Left lung (tissue), 14 donors: ENCODE measurements at places on chromosomes 2 and 18. TPM values are rescaled to one million over a fixed set of nuclear protein-coding genes. Genes with fewer than 3 reads are reported as not detected.

Gene SAG
- polyA plus RNA-seq, result 0.21 TPM

Gene IL1RN
- 0.52 TPM for polyA plus RNA-seq

Gene MYOM1
- 4.2 TPM for polyA plus RNA-seq

Gene TSPYL6
- polyA plus RNA-seq, result 0.08 TPM

Gene CD302
- 54.9 TPM for polyA plus RNA-seq

Gene CHST9
- 2.4 TPM for polyA plus RNA-seq

Gene LRATD1
- 15.2 TPM for polyA plus RNA-seq

Gene CRYBA2
- not detected for polyA plus RNA-seq

Gene PROKR1
- 0.07 TPM for polyA plus RNA-seq

Gene MAP3K19
- 3.9 TPM for polyA plus RNA-seq

Gene KIF5C
- 16.3 TPM for polyA plus RNA-seq

Gene DLX1
- polyA plus RNA-seq, result not detected

Gene FMNL2
- polyA plus RNA-seq, result 82.2 TPM

Gene UGT1A10
- polyA plus RNA-seq, result not detected

Gene REG3G
- not detected for polyA plus RNA-seq

DNA sequence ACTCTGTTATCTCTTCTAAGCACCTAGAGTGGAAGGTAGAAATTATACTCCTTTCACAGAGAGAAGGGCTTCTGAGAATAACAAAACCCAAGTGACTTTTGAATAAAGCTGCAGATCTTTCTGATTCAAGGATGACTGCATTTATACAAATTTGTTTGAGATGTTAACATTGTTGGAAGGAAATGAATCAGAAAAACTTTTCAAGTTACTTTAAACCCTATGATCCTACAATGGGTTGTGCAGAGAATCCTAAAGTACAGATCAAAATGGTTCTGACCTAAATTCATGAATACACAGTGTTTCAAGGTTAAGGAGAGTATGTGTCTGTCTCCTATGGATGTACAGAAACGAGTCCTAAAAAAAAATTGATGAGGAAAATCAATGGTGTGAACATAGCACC is 1.8 kb downstream of the RFTN2 start:
- peak; percentile 3 for DNase-seq

DNA sequence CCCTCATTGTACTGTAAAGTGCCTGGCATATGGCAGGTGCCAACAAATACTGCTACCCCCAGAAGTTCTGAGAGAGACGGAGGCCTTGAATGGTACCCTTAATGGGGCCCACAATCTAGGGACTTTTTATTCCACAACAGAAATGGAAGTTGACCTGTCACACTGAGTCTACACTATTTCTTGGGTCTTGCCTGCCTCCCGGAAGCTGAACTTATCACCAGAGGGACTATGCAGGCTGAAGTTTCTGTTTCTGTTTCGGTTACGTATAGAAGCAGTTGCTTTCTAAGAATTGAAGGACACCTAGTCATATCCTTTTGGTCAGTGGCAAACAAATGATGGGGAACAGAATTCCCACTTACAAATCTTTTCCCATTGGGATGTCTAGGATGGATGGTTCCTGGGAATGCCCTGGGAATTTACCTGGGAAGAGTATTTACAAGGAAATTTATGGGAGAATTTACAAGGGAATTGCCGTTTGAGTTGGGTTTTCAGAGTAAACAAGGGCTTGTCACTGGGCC is 74.2 kb downstream of the HS1BP3 start:
- no peak for DNase-seq

- DNase-seq, result no peak
Observed at GRCh38 chr2:85175369-85176299, 42.4 kb downstream of the TCF7L1 start.

DNA sequence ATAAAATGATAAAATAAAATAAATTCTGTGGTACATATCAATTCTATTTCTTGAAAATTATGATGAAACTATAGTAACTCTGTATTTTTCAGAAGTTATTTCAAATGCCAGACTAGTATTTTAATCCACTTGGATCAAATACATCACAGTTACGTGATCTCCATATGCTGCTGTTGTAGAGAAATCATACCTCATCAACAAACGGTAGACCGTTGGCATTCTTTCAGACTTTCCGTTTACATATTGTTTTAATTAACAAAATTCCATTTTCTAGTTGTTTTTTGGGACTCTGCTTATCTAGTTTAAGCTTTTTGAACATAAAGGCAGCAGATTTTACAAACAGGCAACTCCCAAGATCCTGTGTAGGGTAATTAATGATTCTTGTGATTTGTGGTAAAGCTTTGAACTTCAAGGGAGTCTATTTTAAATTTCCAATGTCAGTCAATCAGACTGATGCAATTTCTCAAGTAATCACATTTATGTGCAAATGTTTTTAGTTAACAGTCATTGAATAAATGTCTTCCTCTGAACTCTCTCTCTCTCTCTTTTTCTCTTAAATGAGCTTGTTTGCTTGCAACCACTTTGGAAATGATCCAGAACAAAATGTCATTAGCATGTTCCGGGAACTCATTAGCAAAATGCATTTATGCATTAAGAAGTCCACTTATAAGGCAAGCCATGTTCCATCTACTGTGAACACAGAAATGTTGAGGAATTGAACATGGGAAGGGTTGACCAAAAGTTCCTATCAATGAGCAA is 31.8 kb downstream of the NYAP2 start:
- no peak for DNase-seq

DNA sequence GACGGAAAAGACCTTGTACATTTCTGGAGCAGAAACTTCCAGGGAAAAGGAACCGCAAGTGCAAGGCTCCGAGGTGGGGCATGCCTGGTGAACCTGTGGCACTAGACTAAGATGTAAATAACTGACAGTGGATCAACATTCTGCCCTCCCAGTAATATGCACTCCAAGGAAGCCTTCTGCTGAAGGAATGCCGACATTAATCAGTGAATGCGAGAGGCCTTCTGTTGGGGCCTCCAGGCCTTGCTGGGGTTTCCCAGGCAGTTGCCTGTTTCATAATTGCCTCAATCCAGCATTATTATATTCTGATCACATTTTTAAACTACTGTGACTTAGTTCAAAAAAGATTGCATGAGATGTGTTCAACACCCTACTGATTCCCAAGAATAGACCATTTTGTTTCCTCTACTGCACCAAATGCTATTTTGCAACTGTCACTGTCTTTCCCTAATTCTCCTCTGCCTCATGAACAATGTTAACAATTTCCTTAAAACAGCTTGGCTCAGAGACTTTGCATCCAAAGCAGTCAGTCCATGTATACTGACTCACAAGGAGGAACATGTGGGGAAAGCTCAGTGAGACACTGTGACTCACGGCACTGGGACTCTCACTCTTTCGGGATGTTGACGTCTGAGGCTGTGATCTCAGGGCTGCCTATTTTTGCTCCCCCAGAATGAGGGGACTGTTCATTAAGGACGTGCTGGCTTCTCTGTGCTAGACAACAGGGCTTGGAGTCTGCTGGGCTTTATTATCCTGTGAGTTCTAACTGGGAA is 10.5 kb upstream of the DSG2 start:
- peak; percentile 9 for DNase-seq

GRCh38 chr18:66676699-66677098 is 72.8 kb upstream of the CDH19 start:
- no peak for DNase-seq

DNA sequence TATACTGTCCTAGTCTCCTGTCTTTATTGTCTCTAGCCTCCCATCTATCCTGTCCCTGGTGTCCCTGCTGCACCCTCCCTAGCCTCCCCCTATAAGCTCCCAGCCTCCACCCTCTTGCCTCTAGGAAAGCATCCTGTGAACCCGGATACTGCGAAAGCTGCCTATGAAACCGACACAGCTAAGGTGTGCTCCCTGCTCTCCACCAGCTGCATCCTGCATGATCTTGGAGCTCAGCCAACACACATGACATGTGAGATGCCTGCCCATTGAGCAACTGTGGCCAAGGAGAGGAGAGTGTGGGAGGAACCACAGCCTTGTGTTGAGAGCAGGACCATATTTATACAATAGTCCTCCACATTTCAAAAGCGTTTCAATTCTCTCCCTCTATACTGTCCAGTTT is 187.1 kb downstream of the ZBTB7C start:
- peak; percentile 61 for DNase-seq

GRCh38 chr2:37588316-37588777 is 83.1 kb downstream of the CDC42EP3 start:
- DNase-seq, result no peak

GRCh38 chr18:7857562-7857961 is 290.4 kb downstream of the PTPRM start:
- no peak for DNase-seq

GRCh38 chr2:118232796-118233195 is 144.5 kb downstream of the INSIG2 start:
- DNase-seq, result no peak

- DNase-seq, result peak; percentile 55
Observed at GRCh38 chr2:158493458-158493857, 36.7 kb downstream of the PKP4 start.

GRCh38 chr2:168378960-168379669 is 77.0 kb upstream of the CERS6 start:
- no peak for DNase-seq

- DNase-seq, result no peak
Observed at GRCh38 chr18:902229-902628, 2.4 kb upstream of the ADCYAP1 start.

DNA sequence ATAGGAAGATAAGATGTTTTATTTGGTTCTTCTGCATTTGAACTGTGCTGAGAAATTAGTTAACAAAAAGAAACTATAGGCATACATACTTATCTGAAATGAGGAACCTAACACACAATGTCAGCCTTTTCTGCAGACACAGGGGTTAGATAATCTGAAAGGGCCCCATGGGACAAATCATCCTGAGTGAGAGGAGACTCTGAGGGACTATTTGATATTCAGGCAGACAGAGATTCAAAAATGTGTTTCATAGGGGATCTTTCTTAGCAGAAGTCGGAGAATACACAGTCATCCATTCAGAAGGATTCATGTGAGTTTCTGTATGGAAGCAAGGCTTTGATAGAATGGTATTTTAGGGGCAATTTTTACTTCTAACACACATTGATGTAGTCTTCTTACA is 79.1 kb downstream of the NCKAP5 start:
- DNase-seq, result no peak

- DNase-seq, result peak; percentile 69
Observed at GRCh38 chr2:222561817-222562645, 93.9 kb downstream of the FARSB start.

DNA sequence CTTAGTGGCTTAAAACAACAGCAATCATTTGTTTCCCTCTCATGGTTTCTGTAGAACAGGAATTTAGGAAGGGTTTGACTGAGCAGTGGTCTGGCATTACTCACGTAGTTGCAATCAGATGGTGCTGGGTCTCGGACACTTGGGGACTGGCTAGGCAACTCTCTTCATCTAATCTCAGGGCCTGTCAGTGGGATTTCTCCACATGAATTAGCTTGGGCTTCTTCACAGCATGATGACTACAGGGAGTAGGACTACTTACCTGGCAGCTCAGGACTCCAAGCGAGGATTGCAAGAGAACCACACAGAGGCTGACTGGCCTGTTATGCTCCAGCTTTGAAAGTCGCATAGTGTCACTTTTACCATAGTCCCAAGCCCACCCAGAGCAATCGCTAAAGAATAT is 125.1 kb downstream of the TTC27 start:
- DNase-seq, result no peak

DNA sequence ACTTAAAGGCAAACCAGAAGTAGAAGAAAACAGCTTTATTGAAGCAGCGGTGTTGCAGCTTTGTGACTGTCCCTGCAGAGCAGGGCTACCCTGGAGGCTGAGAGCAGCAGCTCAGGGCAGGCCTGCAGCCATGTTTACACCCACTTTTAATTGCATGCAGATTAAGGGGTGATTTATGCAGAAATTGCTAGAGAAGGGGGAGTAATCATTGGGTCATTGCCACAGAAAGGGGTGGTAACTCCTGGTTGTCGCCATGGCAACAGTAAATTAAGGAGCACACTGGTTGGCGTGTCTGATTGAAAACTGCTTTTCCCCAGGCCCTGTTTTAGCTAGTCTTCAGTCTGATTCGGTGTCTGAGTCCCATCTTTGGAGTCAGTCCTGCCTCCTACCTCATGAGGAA is 195.4 kb upstream of the HDAC4 start:
- DNase-seq, result no peak

- no peak for DNase-seq
Observed at GRCh38 chr2:23237147-23237546, 147.8 kb upstream of the KLHL29 start.

- DNase-seq, result no peak
Observed at GRCh38 chr2:226554701-226555100, 244.9 kb downstream of the IRS1 start.

- peak; percentile 38 for DNase-seq
Observed at GRCh38 chr2:20625491-20626391, 25.2 kb downstream of the HS1BP3 start.

DNA sequence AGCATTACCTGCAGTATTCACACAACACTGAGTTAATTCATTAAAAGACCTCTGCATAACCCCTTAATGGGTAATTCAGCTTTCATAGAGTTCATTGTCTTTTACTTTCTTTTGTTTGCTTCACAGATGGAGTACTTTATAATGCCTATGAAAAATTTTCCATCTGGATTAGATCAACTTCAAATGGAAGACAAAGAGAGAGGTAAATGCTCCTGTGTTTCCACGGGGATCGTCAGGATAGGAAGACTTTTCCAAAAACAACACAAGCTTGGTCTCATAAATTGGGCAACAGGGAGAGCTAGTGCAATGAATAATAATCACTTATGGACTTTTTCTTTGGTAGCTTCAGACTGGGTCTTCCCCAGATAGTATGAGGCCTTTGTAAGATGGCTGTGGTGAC is 100.7 kb downstream of the ICOS start:
- no peak for DNase-seq

- DNase-seq, result no peak
Observed at GRCh38 chr2:221569871-221570270, 2.2 kb downstream of the EPHA4 start.

DNA sequence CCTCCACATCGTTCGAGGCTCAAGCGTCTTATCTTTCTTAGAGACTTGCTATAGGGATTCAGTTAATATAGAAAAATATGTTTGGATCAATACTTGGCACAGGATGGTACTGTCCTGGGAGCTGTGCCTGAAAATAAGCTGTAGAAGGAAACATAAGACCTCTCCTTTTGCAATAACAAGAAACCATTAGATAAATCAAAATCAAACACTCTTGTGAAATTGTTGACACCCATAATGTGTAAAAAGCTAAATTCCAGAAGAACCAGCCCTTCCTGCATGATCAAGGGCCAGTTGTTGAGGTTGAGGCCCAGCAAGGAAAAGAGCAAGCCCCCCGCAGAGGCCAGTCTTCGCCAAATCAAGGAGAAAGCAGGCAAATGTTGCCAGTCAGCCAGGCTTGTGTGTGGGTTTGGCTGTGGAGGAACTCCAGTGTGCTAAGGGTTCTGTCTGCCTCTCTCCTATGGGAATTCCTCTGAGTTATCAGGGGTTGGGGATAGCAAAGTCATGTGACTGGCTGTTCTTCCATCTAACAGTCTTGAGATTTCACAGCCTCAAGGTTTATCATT is 185.7 kb downstream of the ACKR3 start:
- DNase-seq, result no peak
